ENCODE measurements at places on chromosomes 1 and 21. TPM values are rescaled to one million over a fixed set of nuclear protein-coding genes. Genes with fewer than 3 reads are reported as not detected.

RGS1 gene
- total RNA-seq: 428 TPM

RAP1GAP gene
- 0.44 TPM for total RNA-seq

ASPM gene
- total RNA-seq: 0.36 TPM

LCE1C gene
- not detected for total RNA-seq
